ENCODE measurements at places on chromosomes 4 and X.

DNA sequence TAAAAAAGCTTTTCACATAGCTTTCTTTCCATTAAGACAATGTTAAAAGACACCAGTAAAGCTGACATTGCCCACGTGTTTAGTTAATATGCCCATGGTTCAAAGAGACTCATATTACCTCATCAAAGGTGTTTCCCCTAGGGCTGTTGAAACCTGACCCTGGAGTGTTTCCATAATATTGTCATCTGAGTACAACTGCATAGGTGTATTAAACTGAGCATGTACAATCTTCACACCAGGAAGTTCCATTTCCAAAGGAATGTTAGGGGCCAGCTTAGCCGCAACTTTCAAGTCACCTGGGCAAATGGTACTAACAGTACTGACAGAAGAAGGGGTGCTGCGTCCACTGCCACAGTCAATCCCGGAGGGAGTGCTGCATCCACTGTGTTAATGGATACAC, 27.1 kb downstream of the PDLIM3 start:
- no peak for DNase-seq

DNA sequence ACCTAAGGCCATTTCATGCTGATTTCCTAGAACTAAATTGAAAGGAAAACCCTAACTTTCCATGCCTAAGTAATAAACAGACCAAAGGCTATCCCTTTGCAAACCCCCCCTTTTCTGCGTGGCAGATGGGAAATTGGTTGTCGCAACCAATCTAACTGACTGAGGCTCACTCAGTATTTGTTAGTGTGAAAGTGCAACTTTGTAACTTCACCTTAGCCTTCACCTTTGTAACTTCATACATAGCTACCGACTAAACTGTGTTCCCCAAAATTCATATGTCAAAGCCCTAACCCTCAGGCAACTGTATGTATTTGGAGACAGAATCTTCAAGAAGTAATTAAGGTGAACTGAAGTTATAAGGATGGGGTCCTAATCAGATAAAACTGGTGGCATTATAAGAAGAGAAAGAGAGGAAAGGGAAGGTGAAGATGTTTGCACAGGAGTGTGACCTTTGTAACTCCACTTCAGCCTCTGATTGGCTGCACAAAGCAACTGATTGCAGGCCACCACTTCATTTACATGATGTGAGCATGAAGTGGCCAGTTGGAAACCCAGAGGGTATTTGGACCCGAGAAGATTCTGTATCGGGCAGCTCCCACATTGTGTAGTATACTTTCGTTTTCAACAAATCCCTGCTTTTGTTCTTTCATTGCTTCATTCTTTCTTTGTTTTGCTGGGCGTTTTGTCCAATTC, 4.9 kb upstream of the TMEM33 start:
- no peak for DNase-seq

DNA sequence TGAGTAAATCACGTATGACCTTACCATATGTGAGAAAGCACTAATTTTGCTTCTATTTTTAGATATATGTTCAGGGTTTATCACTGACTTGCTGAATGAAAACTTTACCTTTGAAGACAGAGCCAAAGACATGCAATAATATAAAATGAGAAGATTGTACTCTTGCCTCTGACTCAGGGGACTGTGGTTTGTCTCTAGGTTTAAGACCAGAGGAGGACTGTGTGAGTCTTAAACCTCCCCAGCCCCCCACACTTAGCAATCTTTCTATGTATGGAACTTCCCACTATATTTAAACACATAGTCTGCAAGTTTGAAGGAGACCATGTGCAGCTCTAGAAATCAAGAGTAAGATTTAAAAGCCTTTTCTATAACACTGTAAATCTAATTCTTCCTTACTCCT, 368.7 kb upstream of the FAM241A start:
- DNase-seq, result no peak

DNA sequence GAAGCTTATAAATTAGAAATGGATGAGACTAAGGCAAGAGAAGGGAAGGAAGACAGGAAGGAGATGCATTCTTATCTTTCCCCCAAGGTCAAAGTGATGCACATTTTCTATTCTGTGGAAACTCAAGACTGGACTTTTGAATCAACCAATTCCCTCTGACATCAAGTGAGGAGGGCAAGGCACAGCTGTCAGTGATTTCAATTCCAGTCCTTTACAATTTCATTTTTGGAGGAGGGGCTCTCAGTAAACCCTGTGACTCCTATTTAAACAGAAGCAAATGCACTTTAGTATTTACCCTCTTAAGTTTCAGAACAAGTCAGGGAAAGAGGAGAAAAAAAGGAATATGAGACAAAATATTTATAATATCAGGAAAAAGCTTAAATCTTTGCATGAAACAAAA, 134.0 kb downstream of the MGST2 start:
- no peak for DNase-seq

Measured in NCI-H1436 (cell line).